ENCODE measurements at places on chromosomes 3 and 15.

DNA sequence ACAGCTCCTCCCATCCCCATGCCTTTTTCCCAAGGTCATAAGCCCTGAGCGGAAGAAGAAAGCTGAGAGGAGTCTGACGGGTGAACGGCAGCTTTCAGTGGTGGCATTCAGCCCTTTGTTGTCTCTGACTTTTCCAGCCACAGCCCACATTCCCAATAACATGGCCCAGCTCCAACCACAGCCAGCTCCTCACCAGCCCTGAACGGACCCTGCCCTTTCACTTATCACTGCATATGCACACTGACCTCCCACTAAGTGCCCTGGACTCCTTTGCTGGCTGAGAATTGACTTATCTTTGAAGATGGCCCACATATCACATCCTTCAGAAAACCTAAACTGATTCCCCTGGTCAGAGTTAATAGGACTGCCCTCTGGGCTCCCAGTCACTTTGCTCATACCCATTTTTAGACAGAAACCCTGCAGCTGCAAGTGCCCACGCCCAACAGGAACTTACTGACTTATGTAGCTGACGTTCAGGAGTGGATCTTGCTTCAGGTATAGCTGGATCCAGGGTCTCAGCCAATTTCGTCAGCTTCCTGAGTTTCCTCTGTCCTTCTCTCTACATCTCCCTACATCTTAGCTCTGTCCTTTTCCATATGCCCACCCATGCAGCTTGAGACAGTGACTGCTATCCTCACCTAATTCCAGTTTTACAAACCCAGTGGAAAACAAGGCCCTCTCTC is 348.5 kb upstream of the PROK2 start:
- DNase-seq: no peak

DNA sequence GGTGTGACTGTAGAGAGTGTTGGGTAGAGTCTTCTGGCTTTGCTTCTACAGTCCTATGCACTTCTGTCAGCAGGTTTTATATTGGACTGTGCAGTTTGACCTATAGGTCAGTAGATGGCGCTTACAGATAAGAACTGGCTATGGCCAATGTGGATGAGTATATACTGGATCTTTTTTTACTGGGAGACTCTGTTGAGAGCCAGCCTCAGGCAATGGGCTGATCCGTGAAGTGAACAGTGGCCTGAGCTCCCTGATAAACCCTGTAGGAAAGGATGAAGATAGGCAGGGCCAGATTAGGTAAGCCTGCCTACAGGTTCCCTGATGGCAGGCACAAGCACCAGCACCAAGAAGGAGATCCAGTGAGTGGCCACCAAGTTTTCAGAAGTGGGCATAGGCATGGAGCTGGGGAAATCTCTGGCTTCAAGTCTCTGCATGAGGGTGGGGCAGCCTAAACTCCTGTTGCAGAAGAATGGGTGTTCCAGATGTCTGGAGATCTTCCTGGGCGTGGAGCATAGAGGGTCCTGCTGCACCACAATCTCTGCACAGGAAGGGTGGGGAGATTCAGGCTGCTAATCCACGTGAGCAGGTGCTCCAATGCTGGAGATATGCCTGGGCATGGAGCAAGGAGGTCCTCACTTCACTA is 326.0 kb upstream of the SGO1 start:
- peak; percentile 9 for DNase-seq

DNA sequence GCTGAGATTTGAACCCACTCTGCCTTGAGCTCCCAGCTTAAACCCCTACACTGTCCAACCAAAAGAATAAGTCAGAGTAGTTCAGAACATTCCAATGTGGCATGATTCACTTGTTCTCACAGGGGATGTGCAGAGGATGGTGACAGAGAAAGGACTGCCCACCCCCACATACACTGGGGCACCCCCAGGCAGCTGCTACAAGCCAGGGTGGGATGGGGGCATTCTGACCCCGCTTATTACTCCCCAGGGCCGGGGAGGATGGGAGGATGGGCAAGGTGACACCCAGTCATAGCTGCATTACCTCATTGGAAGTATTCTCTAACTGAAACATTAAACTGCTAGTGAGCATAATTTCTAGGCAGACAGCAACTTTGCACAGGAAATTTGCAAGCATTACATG is 126.0 kb upstream of the PRR20G start:
- DNase-seq: no peak

GRCh38 chr15:60819860-60820259 is 340.9 kb upstream of the ICE2 start:
- no peak for DNase-seq

- DNase-seq: peak; percentile 56
Measured at GRCh38 chr15:29568840-29569532, 253.3 kb downstream of the TJP1 start.

- no peak for DNase-seq
Measured at GRCh38 chr15:57727031-57727430, 20.5 kb downstream of the POLR2M start.

DNA sequence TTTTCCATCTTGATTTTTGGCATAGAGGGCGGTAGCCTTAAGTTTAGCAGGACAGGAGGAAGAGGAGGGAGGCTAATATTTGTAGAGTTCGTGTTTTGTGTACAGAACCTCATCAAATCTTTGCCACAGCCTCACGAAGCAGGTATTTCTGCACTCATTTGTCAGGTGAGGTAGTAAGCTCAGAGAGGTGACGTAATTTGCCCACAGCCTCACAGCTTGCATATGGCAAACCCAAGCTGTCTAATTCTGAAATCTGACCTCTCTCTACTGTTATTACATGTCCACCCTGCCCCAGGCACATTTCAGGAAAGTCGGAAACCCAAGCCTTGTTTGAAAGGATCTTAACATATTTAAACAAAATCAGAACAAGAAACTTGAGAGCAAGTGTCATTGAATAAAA is 91.1 kb upstream of the TPM1 start:
- no peak for DNase-seq

- DNase-seq: no peak
Measured at GRCh38 chr3:160259589-160259988, 34.4 kb downstream of the C3orf80 start.

All from NCI-H1105 (cell line).